ENCODE measurements at places on chromosomes 4 and X.

- no peak for DNase-seq
Observed at GRCh38 chr4:112219826-112220366, 11.7 kb upstream of the AP1AR start.

GRCh38 chrX:102832661-102833060 lies 104.4 kb upstream of the RAB40AL start:
- no peak for DNase-seq

DNA sequence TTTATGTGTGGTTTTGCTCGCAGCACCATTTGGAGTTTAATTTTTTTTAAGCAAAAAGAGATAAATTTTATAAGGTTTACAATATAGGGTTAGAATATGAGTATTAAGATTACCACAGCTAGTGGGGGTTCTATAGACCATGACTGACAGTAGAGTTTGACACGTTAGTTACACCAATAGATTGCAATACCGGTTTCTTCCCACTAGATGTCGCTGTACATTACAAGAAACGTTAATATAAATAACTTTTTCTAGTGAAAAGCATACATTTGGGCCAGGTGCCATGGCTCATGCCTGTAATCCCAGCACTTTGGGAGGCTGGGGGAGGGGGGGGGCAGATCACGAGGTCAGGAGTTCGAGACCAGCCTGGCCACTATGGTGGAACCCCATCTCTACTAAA lies 433.6 kb downstream of the MAGEB5 start:
- DNase-seq = no peak

DNA sequence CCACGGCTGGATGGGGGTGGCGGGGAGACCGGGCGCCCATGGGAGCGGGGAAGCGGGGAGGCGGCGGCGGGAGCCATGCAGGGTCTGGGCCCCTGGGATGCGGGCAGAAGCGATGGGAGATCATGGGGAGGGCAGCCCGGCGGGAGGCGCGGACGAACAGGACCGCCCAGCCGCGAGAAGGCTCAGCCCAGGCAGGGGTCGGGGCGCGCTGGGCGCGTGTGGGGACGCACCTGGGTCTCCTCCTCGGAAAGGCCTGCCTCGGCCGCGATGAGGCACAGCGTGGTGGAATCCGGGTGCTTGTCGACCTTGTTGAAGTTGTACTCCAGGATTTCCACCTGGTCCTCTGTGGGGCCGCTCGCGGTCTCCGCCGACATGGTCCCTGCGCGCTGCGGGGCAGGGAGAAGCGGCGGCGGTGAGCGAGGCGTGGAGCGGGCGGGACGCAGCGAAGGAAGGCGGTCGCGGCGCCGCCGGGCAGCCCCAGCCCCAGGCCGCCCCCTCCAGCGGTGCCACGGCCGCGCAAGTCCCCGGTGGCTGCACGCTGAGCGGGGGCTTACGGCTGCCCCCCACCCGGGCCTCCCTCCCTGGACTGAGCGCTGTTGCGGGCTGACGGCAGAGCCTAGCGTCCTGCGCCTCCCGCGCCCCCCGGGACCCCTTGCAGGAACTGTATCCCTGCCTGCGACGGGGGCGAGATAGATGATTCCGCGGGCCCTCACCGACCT lies 25.3 kb downstream of the HOPX start:
- DNase-seq = no peak

- DNase-seq = peak; percentile 79
Observed at GRCh38 chr4:36351082-36351666, 69.8 kb downstream of the DTHD1 start.

DNA sequence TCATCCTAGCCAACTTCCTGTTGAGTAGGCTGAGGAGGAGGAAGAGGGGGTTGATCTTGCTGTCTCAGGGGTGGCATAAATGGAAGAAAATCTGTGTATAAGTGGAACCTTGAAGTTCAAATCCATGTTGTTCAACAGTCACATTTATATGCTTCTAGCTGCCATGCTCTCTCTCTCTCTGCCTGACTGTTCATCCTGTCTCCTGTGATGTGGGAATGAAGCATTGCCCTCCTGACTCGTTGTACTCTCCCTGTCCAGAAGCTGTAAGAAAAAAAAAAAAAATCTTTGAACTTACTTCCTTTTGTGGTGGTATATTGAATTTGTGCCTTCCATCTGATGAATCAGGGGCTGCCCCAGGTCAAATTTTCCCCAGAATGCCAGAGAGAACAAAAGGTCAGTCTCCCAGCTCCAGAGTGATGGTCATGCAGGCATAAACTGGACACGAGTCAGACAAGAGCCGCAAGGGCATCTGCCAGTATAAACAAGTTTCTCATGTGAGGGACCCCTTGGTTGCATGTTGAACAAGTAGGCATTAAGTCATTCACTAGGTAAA lies 257.0 kb downstream of the IDS start:
- DNase-seq = no peak

DNA sequence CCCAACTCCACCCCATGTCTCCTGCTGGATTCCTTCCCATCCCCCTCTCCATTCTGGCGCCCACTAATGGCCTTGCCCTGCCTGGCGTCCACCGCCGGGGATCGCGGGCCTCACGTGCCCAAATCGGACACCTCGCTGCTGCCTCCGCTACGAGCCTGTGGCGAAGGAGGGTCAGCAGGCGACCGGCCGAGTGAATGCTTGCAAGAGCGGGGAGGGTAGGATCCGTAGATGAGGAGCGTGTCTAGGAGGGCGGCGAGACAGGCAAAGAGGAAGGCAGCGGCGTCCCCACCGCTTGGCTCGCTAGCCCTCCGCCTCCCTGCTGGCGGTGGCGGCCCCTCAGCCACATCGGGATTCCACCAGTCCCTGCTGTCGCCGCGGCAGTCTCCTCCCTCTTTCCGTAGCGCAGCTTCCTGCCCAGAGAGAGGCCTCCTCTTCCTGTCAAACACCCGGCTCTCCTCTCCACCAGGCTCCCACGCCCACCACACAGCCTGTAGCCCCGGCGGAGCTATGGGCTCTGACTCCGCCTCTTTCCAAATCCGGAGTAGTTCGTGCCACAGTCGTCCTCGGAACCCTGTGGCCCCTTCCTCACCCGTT lies at the start of gene SPIN2B:
SPIN2B (minus strand) TSS at position 387 of the 594 bp plus-strand sequence.
- peak; percentile 81 for DNase-seq

DNA sequence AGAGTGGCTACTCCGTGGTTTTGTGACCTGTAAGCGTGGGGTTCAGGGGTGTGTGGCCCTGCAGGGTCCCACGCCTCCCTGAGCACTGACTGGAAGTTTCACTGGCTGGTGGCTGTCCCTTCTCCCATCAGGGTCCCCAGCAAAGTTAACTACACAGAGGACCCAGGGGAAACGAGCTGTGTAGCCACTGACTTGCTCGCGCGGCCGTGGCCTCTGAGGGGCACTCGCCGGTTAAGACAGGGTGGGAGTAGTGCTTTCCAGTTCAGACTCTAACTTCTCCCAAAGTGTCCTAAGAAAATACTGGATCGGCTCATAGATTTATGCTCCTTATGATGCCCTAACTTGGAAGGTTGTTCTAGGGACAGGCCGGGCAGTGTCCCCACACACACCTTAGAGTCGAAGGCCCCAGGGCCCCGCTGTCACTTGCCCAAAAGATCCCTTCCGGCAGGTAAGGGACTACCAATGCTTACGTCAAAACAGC lies 28.2 kb downstream of the NELFA start:
- no peak for DNase-seq

DNA sequence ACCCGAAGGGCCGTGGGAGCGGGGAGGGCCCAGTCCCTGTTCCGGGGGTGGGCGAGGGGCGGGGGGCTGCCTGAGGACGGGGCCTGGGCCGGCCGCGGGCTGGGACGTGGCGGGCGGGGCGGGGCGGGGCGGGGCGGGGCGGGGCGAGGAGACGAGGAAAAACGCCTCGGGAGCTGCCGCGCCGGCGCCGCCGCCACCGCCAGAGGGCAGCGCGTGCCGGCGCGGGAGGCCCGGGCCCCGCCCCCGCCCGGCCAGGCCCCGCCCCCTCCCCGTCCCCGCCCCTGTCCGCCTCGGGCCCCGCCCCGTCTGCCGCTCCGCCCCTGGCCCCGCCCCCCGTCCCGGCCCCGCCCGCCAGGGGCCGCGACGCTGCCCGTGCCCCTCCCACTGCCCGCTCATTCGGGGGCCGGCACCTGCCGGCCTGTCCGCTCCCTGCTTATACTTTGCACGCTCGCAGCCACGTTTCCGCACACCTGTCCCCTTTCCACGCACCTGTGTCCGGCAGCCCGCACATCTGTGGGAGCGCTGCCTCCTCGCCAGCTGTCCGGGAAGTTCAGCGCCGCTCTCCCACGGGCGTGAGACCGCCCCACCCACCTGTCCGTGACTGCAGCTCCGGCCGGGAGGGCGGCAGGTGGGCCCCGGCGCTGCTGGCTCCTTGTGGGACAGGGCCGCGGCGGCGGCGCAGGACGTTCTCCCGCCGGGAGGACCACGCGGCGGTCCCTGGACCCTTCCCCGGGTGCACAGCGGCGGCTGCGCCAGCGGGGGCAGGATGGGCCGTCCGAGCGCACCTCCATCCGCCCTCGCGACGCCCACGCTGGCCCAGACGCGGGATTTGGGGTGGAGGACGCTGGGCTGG lies 1.7 kb upstream of the FGFRL1 start:
- peak; percentile 70 for DNase-seq

DNA sequence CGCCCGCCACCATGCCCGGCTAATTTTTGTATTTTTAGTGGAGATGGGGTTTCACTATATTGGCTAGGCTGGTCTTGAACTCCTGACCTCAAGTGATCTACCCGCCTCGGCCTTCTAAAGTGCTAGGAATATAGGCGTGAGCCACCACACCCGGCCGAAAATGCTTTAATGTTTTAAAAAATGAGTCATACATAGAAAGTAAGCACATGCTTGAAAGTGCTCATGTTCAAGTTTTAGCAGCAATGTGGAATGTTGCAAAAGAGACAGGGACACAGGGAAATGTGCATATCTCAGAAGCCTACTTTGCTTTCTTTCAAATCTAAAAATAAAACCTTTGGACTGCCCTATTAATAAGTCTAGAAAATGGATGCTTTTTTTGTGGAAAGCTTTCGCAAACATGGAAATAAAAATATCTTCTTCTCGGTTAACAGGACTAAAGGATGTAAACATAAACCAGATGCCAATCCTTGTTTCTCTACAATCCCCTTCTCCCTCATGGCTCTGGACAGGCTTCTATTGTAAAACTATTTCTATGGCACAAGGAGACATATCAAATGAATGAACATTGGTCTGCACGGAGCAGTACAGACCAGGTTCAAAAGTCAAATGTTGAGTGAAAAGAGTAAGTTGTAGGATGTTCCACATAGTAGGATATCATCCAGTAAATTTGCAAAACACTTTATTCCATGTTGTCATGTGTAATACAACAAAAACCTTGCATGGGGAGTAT lies 15.0 kb downstream of the MECP2 start:
- no peak for DNase-seq

- no peak for DNase-seq
Observed at GRCh38 chr4:87783781-87784180, 15.6 kb upstream of the IBSP start.

- no peak for DNase-seq
Observed at GRCh38 chr4:151644622-151645021, 116.2 kb downstream of the GATB start.

GRCh38 chr4:181173046-181173445 lies 1070.2 kb upstream of the TENM3 start:
- DNase-seq = no peak

DNA sequence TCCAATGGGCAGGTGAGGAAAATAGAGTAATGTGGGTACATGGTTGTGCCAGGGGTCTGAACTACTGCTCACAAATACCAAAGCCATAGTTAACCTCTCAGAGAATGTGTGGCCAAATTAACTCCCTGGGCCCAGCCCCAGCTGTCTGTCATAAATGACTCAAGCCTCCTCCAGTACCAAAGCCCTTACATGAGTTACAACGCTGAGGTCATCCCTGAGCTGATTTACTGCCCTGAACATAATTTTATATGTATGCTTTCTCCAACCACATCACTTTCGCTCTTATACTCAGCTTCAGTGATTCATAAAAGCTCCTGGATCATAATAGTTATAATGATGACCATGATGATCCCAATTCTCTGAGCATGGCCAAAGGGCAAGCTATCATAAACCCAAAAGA lies 283.9 kb downstream of the NKX6-1 start:
- no peak for DNase-seq

DNA sequence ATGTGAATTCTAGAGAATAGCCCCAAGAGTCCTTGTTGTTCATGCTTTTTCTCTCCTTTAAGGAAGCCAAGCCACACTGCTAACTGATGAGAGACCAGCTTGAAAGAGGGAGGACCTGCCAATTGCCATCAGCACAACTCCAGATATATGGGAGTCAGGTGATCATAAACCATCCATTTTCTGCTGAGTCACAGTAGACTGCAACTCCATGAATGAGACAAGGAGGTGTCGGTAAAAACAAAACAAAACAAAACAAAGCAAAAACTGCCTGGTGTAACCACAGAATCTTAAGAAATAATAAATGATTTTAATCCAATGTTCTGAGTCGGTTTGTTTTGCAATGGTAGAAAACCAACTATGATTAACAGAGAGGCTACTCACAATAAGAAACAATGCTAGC lies 837.3 kb downstream of the PCDH7 start:
- DNase-seq = no peak

GRCh38 chr4:158146736-158147135 lies 26.1 kb downstream of the GASK1B start:
- no peak for DNase-seq

- no peak for DNase-seq
Observed at GRCh38 chr4:21733894-21734630, 214.5 kb downstream of the KCNIP4 start.

- DNase-seq = peak; percentile 45
Observed at GRCh38 chrX:40013266-40014195, 84.2 kb downstream of the BCOR start.

GRCh38 chrX:11757719-11758399 lies at the start of gene MSL3:
Gene MSL3 (plus strand): TSS chrX:11758237. CDS start chrX:11758264, 27 bp downstream.
- no peak for DNase-seq

GRCh38 chr4:118756958-118757357 lies 71.8 kb downstream of the METTL14 start:
- no peak for DNase-seq

DNA sequence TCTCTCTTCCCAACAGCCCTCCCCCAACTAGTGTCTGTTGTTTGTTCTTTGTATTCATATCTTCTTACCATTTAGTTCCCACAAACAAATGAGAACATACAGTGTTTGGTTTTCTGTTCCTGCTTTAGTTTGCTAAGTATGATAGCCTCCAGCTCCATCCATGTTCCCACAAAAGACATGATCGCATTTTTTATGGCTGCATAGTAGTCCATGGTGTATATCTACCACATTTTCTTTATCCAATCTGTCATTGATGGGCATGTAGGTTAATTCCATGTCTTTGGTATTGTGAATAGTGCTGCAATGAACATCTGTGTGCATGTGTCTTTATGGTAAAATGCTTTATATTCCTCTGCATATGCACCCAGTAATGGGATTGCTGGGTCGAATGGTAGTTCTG lies 283.9 kb upstream of the FGF13 start:
- no peak for DNase-seq

DNA sequence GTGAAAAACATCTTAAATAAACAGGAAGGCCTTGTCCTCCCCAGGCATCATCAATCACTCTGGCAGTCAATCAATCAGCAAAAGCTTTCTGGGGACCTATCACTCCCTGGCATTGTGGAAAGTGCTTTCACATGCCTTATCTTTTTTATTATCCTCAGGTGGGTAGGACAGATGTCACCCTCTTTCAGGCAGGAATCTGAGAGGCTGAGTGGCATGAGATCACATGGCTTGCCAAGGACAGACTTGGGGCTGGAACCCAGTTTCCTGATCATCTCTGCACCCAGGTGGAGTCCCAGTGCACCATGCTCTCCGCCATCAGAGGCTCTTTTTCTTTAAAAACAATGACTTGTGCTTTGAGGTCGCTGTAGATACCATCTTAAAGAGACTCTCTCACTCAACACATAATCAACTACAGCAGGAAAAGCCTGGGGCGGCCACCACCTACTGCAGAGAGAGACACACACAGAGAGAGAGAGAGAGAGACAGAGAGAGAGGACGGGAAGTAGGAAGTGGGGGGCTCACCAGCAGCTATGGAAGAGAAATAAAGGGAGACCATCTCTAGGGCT lies 282.7 kb downstream of the PTTG2 start:
- DNase-seq = peak; percentile 8

- no peak for DNase-seq
Observed at GRCh38 chrX:39667191-39667590, 430.6 kb downstream of the BCOR start.

Data from CD4-positive, alpha-beta T cell treated with Interleukin-21 for 1 hour (primary cell).